ENCODE measurements at places on chromosomes 5 and 9.

- DNase-seq = no peak
Observed at GRCh38 chr5:26434688-26435087, 603.7 kb downstream of the CDH9 start.

DNA sequence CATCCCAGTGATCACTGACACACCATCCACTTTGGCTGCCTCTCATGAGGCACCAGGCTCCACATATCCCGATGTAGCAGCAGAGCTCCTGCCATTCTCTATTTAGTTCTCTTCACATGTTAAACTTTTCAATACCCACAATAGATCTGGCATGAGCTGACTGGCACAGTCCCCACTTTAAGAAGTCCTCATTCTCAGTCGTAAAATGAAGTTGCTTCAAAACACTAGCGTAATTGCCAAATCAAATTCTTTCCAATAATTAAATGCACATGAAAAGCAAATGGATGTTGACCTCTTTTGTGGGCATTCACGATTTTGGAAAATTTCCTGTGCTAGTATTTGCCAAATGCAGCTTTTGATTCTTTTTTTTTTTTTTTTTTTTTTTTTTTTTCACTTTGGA, 32.4 kb downstream of the HAPLN1 start:
- DNase-seq = no peak

DNA sequence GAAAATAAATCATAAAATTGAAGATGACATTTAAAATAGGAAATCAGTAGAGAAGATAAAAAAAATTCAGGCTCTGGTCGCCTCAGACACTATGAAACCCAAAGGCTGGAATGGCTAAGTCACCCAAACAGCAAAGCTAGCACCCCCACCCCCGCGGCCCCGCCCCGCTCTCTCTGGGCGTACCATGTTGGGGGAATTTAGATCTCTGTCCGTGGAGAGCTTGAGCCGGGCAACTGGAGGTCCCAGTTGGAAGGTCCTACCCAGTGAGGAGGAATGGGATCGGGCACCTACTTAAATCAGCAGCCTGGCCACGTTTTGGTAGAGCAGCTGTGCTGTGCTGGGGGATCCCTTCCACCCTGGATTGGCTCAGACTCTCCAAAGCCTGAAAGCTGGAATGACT, 150.6 kb upstream of the ANKRD55 start:
- no peak for DNase-seq

DNA sequence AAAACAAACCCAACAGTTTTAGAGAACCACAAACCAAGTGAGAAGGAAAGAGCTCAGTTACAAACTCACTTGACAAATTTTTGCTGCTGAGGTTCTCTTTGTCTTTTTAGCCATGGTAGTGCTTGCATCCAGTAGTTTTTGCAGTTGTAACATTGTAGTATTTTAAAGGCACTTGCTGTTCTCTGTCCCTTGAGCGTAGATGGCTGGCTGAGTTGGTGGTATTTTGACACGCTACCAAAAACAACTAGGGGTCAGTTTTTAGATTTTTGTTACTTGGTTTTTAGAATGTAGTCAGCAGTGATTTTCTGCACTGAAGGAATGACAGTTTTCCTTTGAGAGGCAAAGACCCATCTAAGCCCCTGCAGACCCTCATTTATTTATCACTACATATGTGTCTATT, 58.0 kb downstream of the TLE4 start:
- DNase-seq = no peak

DNA sequence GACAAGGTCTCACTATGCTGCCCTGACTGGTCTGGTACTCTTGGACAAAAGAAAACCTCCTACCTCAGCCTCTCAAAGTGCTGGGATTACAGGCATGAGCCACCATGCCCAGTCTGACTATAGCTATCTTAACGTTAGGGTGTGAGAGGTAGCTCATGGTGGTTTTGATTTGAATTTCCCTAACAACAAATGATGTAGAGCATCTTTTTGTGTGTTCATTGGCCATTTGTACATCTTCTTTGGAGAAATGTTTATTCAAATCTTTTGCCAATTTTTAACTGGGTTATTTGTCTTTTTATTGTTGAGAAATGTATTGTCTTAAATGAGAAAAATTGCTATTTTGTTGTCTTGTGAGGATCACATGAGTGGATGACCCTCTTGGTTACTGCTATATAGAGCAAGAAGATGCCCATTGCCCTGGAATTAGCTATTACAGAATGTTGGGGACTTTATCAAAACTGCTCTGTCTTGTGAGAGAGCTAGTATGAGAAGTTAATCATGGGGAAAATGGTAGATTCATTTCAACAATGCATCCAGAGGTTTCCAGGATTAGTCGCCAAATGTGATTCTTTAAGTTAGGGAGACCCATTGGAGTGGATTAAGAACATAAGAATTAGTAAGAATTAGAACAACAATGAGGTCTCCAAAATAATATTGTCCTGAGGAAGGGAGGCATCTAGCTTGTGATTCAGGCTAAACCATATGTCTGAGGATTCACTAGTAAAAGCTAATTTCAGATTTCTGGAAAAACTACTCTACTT, 124.3 kb upstream of the MOCS2 start:
- no peak for DNase-seq

DNA sequence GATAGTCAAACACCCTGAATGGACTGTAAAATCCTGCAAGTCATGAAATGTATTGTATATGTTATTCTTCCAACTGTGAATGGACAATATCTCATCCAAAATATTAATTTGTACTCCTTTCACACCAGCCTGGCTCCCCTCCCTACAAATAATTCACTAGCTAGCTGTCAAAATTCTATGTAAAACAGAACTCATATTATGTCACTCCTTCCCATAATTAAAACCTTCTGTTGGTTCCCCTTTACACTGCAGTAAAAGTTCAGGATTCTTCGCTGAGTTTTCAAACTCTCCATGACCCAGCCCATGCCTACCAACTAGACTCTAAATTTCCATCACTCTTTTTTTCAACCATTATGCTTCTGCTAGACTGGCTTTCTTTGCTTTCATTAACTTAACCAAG, 857.1 kb downstream of the TAF11L14 start:
- no peak for DNase-seq

DNA sequence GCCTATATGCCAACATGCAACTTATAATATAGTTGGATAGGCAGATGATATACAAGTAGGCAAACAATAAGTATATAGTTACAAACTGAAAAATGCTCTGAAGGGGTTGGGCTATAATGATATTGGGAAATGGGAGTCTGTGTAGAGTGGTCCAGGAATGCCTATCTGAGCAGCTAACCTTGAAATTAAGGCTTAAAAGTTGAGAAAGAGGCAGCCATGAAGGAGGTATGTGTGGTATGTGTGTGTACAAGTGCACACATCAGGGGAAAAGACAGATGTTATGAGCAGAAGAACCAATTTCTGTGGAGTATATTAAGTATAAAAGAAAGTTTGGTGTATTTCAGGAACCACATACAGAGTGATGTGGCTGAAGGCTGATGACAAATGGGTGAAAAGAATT, 154.9 kb upstream of the PAPPA start:
- no peak for DNase-seq

DNA sequence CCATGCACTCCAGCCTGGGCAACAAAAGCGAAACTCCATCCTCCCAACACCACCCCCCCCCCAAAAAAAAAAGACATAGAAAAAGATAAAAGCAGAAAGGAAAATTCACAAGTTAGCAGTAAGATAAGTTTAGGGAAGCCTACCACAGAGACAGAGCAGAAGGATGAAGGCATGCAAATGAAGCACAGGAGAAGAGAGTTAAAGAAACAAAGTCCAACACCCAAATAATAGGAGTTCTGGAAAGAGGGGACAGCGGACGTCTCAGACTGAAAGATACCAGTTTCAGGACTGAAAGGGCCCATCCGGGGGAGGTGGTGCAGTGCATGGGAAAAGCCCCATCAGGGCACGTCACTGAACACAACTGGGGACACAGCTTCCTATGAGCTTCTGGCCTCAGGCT, 54.3 kb downstream of the OTULIN start:
- no peak for DNase-seq

- no peak for DNase-seq
Observed at GRCh38 chr5:115477581-115477980, 67.0 kb downstream of the FEM1C start.

DNA sequence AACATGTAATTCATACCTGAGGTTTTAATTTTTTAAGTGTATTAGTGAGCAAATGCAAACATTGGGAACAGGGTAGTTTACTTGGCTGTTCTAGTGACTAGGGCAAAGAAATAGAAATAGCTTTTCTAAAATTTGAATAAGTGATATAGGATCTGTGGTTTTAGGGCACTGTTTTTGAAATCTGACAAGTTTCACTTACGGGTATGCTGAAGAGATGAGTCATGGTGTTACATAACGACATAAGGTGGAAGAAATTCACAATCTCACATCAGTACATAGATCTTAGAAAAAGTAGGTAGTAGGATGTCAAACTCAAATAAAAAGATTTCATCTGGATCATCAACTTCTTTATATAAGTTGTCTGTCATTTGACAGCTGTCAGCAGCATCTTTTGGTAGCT, 772.3 kb downstream of the MAT2B start:
- no peak for DNase-seq

DNA sequence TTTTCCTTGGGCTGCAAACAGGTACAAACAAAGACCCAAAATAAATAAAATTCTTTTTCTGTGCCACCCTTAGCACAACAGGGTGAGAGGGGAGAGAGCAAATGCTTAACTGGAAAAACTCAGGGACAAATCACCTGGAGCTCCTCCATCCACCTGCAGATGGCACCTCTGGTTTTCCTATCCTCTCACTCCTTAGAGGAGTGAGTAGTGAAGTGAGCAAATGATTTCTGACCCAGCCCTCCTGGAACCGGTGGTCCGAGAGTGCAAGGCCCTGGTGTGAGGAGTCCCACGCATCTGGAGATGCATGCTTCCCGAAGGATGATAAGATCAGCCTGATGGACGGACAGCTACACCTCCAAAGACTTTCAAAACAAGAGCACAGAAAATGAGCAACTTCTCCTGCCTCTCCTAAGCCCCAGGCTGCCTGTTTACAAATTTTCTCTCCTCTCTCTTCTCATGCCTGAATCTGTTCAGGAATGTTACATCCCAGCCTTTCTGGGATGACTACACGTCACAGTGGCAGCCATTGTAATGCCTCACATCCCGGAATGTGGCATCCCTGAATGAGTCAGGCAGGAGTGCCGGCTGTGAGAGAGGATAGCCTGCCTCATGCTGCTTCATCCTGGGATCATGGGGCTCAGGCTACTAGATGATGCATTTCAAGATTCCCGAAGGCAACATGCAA, 86.4 kb downstream of the ADRB2 start:
- no peak for DNase-seq

GRCh38 chr9:97924386-97924785, 2.1 kb upstream of the TRMO start:
- DNase-seq = no peak

- no peak for DNase-seq
Observed at GRCh38 chr9:72305102-72305546, 59.9 kb downstream of the ZFAND5 start.

DNA sequence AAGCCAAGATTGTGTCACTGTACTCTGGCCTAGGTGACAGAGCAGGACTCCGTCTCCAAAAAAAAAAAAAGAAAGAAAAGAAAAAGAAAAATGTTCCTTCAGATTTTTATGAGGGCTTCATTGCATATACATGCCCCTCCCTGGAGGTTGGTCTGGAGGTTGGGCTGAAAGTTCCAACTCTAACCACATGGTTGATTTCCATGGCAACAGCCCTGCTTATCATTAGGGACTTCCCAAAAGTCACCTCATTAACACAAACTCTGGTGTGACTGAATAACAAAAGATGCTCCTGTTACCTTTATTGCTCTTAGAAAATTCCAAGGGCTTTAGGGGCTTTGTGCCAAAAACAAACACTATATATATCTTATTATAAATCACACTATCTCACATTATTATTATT, 113.8 kb downstream of the TMC1 start:
- DNase-seq = no peak

- no peak for DNase-seq
Observed at GRCh38 chr9:113154946-113155345, 4.1 kb downstream of the SLC31A2 start.

- no peak for DNase-seq
Observed at GRCh38 chr5:102772273-102772672, 17.2 kb downstream of the PAM start.

GRCh38 chr9:94900222-94901018, 173.9 kb downstream of the AOPEP start:
- no peak for DNase-seq

- no peak for DNase-seq
Observed at GRCh38 chr5:132262882-132263547, 5.5 kb downstream of the PDLIM4 start.

DNA sequence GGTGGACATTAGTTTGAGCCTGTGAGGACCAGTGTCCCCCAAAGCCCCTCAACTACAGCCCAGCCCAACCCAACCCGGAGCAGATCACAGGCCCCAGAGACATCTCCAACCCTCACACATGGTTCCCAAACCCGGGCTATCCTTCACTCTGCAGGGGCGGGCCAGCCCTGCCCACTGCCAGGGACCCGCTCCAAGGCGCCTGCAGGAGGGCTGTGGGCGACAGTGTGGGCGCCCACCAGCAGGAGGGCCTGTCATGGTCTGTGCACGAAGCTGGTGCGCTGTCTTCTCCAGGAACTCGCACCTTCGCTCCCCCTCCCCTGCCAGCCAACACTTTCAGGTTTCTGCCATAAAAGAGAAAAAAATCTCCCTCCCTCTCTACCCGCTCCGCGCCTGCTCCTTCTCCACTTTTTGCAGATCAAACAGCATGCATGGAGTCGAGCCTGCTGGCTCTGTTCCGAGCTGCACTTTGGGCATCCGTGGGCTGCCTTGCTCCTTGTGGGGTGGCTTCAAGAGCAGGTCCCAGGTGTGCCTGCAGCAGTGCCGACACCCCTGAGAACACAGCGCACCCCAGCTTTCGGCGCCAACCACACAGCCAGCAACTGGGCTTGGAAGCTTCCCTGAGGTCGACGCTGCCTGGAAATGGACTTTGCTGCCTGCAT, 133.7 kb upstream of the PPP1R26 start:
- no peak for DNase-seq

DNA sequence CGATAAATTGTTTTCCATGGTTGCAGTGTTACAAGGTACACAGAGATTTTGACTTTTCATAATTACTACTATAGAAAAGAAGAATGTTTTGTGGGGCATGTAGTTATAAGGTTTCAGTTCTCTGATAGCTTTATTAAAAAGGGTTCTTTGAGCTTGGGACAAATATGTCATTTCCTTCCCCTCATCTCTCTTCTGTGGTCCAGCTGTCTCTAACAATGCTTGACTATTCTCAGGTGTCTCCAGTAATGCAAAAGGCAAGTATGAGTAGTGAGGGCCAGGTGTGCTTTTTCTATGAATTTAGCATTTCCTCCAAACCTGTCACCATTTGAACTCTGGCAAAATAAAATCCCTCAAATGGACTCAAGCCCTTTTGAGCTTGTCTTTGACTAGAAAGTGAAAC, 84.3 kb downstream of the SLF1 start:
- no peak for DNase-seq

- DNase-seq = no peak
Observed at GRCh38 chr5:35919191-35919590, 19.2 kb downstream of the CAPSL start.

DNA sequence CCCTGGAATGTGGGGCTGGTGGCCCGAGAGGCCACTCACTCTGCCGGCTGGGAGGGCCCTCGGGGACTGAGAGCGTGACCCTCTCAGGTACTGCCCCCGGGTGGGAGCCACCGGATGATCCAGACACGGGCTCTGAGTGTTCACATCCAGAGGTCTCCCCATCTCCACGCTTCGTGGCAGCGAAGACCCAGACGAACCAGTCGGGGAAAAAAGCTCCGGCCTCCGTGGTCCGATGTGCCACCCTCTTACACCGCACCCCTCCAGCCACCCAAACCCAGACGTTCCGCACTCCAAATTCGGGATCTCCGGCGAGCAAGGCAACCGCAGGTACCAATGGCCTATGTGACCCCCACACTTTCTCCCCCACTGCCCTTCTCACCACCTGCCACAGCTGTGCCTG, 49.5 kb downstream of the AMBP start:
- no peak for DNase-seq

GRCh38 chr9:82558855-82559630, 503.9 kb downstream of the RASEF start:
- DNase-seq = no peak

Data from stimulated activated CD8-positive, alpha-beta memory T cell treated with anti-CD3 and anti-CD28 coated beads, Interleukin-15, amount 100 ng/mL, for 24 hours (primary cell).